ENCODE measurements at places on chromosomes 3 and 15.
A peak's percentile ranks its signal among the peaks of the same experiment; 100 is the strongest.

DNA sequence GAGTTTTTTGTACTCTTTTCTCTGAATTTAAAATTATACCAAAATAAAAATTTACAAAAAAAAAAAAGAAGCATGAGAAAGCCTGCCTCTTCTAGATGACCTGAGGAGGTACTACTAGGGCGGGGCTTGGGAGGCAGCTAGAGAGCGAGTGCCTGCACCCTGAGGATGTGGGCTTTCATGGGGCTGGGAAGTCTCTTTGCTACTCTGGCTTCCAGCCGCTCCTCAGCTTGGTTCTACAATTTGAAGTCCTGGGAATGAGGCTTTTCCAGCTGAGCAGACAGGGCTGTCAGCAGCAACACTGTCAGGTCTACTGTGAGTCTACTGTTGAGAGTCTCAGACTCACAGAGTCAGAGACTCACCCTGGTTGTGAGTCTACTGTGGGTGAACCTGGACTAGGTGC, 8.2 kb upstream of the PSTPIP1 start:
- DNase-seq, result no peak

DNA sequence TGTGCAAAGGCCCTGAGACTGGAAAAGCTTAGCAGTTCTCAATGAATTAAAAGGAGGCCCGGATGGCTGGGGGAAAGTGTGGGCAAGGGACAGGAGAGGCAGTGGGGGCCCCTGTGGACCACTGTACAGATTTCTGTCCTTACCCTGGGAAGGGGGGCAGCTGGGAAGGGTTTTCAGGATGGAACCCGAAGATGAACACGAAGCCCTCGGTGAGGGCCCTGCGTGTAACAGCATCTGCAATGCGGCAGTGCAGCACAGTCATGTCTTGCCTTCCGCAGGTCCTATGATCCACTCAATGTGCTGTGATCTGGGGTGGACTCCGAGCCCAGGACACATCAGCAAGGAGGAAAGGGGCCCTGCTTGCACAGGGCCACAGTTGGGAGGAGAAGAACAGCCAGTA, 7.9 kb upstream of the ATP2B2 start:
- no peak for DNase-seq

DNA sequence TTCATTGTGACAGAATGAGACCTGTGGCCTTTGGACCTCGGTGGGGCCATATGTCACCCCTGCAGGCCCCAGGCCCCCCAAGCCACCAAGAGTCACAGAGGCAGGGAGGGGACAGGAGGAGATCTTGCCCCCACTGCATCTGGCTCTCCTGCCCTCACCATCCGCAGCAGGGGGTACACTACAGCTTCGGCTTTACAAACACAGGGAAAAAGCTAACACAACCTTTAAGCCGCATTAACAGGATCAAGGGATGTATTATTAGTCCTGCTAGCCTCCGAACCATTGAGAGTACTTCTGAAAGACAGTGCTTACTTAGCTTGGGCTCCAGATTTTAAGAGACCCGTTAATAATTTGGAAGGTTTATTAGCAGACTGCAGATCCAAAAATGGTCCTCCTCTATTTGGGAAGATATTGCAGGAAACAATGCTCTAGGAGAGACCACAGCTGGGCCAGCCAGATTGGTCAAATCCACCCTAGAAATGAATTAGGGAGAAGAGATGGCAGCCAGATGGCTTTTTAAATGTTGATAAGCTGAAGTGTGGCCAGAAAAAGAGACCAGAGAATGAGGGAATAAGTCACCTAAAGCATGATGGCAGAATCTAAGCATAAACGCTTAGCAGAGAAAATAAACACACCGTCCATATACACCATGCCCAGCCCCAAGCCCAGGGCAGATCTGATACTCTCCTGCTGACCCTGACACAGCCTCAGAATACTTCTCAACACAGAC, 31.5 kb downstream of the SRGAP3 start:
- DNase-seq, result no peak

- peak; percentile 87 for DNase-seq
These were observed at the start of gene RARB for GRCh38 chr3:25427942-25428788. RARB (plus strand) TSS chr3:25428263; CDS start chr3:25428732, 469 bp downstream.

- no peak for DNase-seq
These were observed 245.7 kb downstream of the ZIC1 start for GRCh38 chr3:147654827-147655226.

DNA sequence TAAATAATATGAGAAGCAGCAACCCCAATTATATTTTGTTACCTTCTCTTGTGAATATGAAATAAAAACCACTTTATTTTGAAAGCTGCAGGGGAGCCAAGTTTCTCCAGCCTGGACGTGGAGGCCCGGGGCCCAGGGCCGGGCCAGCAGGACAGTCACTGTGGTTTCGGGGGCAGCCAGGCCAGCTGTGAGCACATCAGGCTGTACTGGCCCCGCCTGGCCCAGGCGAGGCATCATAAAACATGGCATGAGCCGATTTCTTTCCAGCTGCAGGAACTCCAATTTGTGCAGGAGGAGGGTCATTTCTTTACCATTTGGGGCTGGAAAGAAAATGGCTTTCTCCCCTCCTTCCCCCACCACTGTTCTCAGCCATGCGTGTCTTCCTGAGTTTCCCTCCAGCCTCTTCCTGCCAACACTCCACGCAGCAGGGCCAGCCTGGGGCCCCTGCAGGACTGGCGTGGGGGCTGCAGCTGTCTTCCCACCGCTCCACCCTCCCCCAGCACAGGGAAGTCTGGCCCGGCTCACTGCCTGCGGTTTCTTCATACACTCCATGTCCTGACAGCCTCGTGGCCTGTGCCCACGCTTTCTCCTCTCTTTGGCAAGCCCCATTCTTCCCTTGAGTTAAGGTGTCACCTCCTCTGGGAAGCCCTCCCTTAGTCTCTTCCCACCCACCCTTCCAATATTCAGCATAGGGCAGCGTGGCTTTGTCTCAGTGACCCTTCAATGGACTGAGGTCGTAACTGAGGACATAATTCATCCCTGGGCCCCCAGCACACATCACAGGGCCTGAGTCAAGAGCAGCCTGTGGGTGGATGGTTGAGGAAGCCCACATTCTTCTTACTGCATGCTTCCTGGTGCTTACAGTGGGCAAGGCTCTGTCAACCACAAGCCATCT, 135.8 kb downstream of the CHSY1 start:
- peak; percentile 86 for DNase-seq

GRCh38 chr3:93992207-93992606, 12.3 kb downstream of the ARL13B start:
- DNase-seq, result no peak

- DNase-seq, result no peak
These were observed 2.6 kb downstream of the GNAI2 start for GRCh38 chr3:50238549-50239026.

- DNase-seq, result no peak
These were observed 36.9 kb downstream of the GPR171 start for GRCh38 chr3:151166161-151166560.

- DNase-seq, result no peak
These were observed 397.3 kb upstream of the RASGRP1 start for GRCh38 chr15:38961931-38962330.

GRCh38 chr15:95645791-95646338, 684.6 kb upstream of the NR2F2 start:
- DNase-seq, result no peak

GRCh38 chr3:140493271-140493670, 184.6 kb upstream of the TRIM42 start:
- DNase-seq, result no peak

- no peak for DNase-seq
These were observed 718.0 kb downstream of the TBL1XR1 start for GRCh38 chr3:176479248-176479647.

GRCh38 chr3:73624821-73625665, at the start of gene PDZRN3:
PDZRN3 (minus strand) TSS chr3:73624941.
- DNase-seq, result peak; percentile 90

DNA sequence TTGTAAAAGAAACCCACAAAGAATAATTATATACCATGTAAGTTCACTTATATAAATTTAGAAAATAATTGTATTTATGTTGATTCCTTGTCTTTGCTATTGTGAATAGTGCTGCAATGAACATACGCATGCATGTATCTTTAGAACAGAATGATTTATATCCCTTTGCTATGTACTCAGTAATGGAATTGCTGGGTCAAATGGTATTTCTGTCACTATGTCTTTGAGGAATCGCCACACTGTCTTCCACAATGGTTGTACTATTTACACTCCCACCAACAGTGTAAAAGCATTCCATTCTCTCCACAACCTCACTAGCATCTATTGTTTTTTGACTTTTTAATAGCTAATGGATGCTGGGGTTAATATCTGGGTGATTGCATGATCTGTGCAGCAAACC, 149.4 kb upstream of the CNTN3 start:
- DNase-seq, result no peak

- no peak for DNase-seq
These were observed 10.7 kb upstream of the CNTN6 start for GRCh38 chr3:1082108-1082507.

DNA sequence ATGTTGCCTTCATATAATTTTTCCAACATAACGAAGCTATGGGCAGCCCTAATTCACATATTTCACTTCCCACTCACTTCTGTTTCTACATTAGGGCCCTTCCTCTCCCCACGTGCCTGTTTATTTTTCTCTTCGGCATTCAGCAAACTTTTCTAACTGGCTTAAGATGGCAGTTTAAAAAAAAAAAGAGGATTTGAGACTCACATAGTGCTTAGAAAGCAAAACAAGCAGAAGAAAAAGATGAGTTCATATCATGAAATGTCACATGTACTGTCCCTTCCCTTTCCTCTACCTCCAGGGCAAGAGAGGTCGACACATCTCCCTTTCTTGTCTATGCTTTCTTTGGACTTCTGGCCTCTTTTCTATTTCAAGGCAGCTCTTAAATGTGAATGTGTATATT, 30.6 kb downstream of the SLC49A4 start:
- DNase-seq, result no peak

GRCh38 chr3:152970851-152971250, 135.9 kb downstream of the P2RY1 start:
- no peak for DNase-seq

- no peak for DNase-seq
These were observed 26.3 kb upstream of the MNS1 start for GRCh38 chr15:56491110-56491722.

DNA sequence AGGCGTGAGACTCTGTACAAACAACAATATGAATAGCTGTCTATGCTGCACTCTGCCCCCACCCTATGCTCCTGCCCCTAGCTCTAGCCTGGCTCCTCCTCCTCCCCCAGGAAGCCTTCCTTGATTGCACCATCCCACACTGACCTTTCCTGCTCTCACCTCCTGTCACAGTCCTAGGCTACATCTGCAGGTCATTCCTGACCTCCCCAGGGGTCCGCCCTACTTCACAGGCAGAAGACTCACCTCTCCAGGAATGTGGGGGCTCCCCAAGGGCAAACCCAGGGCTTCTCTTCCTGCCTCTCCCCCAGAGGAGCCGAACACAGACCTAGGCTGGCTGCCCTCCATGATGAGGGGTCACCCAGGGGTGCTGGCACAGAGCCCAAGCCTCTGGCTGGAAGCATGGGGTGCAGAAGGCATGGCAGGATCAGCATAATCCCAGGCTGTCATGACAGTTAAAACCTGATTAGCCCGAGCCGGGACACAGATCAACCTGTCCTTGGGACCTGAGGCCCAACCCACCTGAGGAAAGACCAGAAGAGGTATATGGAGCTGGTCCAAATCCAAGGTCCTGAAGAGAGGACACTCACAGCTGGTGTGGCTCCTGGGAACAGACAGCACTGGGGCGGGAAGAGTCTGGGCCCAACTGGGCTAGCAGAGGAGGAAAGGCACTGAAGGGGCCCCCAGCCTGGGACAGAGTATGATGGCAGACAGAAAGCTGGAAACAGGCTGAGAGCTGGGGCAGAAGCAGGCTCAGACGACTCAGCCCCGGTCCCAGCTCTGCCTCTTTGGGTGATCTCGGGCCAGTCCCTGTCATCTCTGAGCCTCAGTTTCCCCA, 5.9 kb downstream of the SEMA7A start:
- DNase-seq, result no peak

- DNase-seq, result no peak
These were observed 77.9 kb upstream of the DCLK3 start for GRCh38 chr3:36842275-36842674.

DNA sequence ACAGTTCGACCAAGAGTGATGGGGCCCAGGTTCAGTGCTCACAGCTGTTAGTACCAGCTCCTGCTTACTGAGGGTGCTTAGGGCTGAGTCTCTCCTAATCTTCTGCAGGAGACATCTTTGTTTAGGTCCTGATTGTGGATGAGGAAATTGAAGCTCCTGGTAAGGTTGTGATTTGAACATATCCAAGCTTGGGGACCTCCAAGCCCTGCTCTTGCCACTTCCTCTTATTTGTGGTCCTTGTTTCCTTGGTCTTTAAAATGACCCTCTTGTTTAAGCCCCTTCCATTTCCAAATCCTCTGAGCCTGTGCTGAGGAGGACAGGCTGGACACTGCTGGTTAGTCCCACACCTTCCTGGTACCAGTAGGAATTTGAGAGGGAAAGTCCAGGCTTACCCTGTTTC, 87.0 kb downstream of the EEFSEC start:
- DNase-seq, result no peak

GRCh38 chr15:35854316-35854715, 308.4 kb upstream of the DPH6 start:
- no peak for DNase-seq

DNA sequence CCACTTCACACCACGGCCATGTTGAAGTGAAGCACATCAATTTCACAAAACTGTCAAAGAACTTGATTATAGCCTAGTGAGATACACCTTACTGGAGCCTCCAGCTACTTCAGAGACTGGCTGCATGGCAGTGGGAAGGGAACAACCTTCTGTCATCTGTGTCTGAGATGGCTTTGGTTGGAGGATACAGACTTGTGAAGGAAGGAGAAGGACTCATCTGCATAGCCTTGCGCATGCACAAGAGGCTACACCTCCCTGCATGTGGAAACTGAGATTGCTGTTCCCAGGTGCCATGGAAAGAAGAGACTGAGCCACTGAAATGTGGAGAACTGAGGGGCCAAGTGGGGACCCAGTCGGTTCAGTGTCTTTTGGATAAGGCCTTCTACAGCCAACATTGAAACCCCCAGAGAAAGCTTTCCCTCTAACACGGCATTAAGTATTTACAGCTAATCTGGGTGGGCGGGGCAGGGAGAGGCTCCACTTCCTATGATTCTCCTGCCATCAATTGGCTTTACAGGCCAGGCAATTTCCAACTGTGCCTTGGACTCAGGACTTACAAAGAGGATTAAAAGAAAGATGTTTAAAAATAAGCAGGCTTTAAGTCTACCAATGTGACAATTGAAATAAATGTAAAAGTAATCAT, 58.8 kb downstream of the IL16 start:
- no peak for DNase-seq

DNA sequence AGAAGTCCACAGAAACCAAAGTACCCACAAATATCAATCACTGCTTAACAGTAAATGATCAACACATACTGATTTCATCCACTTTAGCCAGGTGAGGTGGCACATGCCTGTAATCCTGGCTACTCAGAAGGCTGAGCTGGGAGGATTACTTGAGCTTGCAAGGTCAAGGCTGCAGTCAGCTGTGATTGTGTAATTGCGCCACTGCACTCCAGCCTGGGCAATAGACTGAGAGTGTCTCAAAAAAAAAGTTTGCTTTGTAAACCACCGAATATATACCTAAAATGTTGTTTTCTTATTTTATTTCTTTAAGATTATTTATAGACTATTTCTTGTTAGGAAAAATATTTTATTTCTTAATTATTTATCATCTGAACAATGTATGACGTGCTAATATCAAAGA, 8.7 kb upstream of the ATP13A4 start:
- DNase-seq, result no peak
